Activated naive CD4-positive, alpha-beta T cell treated with anti-CD3 and anti-CD28 coated beads, Interleukin-2, amount 10 ng/mL, durations not matched to agents 7 days and 5 days (primary cell): ENCODE measurements at places on chromosomes 5 and 9.

GRCh38 chr5:157362982-157363381 lies 97.0 kb upstream of the NIPAL4 start:
- no peak for DNase-seq

GRCh38 chr5:62111428-62111827 lies 194.6 kb upstream of the KIF2A start:
- DNase-seq, result no peak

GRCh38 chr9:131554843-131555351 lies 9.6 kb downstream of the PRRT1B start:
- no peak for DNase-seq

DNA sequence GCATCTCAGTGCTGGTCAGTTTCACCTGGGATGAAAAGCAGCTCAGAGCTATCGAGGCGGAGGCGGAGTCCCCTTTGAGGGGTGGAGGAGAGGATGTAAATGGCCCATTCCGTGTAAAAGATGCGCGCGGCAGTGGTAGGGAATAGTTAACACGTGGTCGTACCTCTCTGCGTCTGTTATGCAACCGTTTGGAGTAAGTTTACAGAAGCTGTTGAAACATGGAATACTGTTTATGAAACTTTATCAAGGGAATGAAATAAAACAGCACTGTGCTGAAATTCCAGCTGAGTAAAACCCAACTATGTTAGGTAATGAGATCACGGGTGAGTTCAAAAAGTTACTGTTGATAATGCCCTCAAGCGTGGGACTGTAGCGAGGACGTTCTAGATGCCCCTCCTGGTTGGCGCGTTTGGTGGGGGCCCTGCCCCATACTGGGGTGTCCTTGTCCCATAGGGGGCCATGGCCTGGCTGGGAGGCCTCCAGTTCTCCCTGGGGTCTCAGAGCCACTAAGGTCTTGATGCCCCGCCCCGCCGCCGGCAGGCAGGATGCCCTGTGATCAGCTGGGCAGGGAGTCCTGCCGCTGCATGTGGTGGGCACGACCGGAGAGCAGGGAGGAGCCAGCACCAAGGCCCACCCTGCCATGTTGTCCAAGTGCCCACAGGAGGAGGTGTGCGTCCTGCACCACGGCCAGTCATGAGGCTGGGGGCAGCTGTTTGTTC lies 90.9 kb downstream of the COL5A1 start:
- no peak for DNase-seq

GRCh38 chr9:87431837-87432236 lies 65.8 kb upstream of the DAPK1 start:
- no peak for DNase-seq

GRCh38 chr5:156802501-156802900 lies 47.6 kb upstream of the PPP1R2B start:
- no peak for DNase-seq

GRCh38 chr9:114487607-114488300 lies 17.5 kb downstream of the WHRN start:
- peak; percentile 68 for DNase-seq

GRCh38 chr5:152337484-152337883 lies 67.6 kb downstream of the NMUR2 start:
- no peak for DNase-seq

GRCh38 chr9:77582525-77582924 lies 65.6 kb downstream of the GNA14 start:
- no peak for DNase-seq

DNA sequence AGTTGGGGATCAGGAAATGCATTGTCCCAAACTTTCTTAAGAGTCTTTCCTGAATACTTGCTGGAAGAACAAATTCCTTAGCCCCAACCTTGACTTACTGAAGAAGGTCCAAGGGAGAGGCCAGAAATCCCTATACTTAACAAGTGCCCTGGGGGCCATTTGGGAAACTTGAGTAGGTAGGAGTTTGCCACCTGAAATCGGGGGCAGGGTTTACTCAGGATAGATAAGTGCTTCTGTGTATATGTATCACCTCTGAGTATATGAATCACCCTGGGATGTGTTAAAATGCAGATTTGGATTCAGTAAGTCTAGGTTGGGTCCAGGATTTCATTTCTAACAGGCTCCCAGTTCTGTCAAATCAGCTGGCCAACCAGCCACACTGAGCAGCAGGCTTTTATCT lies 47.9 kb upstream of the MYO10 start:
- no peak for DNase-seq

- DNase-seq, result no peak
These were observed 74.8 kb downstream of the ST8SIA4 start for GRCh38 chr5:100828071-100828897.

DNA sequence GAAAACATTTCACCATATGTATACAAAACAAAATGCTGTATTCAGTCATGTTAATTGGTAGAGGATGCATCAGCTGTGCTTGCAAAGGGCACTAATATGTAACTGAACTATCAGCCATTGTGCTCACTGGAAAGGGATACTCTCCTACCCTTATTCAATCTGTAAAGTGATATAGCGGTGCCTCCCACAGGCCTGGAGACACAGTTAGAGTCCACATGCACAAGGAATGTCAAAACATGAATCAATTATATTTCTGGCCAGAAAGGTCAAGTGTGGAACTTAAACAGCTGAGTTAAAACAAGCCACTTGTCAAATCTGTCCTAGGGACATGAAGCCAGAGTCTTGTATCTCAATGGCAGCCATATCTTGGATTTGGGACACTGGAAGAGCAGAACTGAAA lies 71.2 kb upstream of the IZUMO3 start:
- DNase-seq, result no peak

DNA sequence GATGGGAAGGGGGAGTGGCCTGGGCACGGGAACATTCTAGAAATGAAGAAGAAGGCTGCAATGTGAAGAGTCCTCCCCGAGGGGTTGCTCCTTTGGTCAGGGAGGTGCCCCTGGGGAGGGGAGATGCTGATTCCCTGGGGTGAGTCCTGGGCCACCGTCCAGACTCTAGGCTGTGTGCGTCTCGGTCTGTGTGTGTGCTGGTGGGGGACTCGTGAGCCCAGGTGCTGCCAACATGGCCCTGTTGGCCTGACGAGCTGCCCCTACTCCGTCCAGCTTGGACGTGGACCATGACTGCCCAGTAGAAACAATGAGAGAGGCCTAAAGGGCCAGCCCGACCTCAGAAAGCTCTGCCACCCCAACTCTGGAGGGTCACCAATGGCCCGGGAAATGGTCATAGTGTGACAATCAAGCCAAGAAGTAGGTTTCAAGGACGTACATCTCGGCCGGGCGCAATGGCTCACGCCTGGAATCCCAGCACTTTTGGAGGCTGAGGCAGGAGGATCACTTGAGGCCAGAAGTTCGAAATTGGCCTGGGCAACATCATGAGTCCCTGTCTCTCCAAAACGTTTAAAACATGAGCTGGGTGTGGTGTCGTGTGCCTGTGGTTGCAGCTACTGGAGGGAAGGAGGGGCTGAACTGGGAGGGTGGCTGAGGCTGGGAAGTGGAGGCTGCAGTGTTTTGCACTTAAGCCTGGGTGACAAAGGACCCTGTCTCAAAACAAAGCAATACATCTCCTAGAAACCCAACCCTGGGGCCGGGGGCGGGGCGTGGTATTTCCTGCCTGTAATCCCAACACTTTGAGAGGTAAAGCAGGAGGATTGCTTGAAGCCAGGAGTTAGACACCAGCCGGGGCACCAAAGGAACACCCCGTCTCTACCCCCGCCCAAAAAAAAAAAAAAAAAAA lies 17.0 kb downstream of the LHX3 start:
- no peak for DNase-seq

DNA sequence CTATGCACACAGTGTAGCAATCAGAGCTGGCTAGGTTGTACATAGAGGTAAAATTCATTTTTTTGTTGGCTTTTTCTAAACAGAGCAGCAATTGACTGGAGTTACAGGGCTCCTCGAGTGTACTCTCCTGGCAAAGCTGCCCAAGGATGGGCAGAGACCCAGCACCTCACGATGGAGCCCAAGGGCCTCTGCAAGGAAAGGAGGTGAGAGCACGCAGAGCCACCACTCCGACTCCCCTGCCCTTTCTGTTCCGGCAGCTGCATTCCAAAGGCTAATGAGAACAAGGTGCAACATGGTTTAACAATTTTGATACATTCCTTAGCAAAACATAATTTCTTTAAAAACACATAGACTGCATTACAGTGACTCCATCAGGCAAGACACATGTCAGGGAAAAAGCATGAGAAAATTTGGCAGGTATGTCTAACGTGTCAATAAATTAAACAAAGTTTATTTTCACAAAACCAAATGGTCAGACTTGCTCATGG lies 47.5 kb downstream of the SAXO1 start:
- DNase-seq, result no peak

DNA sequence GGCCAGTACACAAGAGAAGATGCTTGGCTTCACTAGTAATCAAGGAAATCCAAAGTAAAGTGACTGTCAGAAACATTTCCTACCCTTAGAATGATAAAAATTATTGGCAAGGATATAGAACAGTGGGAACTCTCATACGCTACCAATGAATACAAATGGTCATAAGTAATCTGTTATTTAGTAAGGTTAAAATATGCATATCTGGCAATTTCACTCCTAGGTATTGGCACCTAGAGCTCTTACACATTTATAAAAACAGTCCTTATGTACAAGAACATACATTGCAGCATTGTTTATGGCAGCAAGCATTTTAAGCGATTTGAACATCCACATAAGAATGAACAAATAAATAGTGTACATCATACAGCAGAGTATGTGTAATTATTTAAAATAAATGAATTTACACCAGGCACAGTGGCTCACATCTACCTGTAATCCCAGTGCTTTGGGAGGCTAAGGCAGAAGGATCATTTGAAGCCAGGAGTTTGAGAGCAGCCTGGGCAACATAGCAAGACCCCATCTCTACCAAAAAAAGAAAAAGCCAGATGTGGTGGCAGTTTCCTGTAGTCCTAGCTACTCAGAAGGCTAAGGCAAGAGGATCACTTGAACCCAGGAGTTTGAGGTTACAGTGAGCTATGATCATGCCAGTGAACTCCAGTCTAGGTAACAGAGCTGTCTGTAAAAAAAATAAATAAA lies 93.3 kb downstream of the NIPBL start:
- DNase-seq, result no peak

DNA sequence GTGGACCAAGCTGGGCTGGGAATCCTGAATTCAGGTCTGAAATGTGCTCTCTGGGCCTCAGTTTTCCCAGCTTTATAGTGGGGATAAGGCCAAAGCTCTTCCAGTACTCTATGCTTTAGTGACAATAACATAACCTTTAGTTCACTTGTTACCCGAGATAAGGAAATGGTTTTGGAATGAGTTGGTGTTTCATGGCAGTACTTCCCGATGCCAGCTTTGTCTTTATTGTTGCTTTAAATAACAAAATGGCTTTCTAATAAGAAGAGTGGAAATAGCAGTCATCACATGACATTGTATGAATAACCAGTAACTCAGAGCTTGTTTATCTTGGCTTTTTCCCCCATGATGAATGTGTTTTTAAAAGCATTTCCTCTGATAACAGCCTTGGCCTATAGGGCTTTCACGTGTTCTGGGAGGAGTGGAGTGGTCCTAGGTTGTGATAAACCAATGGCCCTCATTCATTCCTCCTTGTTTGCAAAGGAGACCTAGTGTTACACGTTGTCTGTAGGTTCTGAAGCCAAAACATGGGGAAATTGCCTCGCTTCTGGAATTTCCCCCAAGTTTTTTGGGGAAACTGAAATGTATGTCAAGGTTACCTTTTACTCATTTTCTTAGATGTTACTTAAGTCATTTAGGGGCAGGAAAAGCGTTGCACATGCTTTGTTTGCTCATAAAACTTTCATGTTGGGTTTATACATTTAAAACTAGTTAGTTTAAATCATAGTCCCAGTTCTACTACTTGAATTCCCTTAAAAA lies 53.7 kb downstream of the ZNF618 start:
- DNase-seq, result no peak
